ENCODE measurements at places on chromosomes 11 and 22.
A peak's percentile ranks its signal among the peaks of the same experiment; 100 is the strongest.

- peak; percentile 63 for DNase-seq
Measured at GRCh38 chr11:18775492-18776292, 15.9 kb downstream of the PTPN5 start.

DNA sequence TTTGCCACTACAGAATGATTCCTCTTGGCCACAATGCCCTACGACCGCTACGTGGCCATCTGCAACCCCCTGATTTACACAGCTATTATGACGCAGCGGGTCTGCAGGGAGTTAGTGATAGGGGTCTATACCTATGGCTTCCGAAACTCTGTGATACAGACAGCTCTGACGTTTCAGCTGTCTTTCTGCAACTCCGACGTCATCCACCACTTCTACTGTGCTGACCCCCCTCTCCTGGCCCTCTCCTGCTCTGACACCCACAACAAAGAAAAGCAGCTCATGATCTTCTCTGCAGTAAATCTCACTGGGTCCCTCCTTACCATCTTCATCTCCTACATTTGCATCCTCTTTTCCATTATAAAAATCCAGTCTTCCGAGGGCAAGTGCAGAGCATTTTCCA is 52.3 kb upstream of the OR5P2 start:
- no peak for DNase-seq

GRCh38 chr11:22566293-22566692 is 59.3 kb downstream of the FANCF start:
- DNase-seq = no peak

- peak; percentile 45 for DNase-seq
Measured at GRCh38 chr22:32354360-32355351, 3.0 kb upstream of the RFPL3 start.

DNA sequence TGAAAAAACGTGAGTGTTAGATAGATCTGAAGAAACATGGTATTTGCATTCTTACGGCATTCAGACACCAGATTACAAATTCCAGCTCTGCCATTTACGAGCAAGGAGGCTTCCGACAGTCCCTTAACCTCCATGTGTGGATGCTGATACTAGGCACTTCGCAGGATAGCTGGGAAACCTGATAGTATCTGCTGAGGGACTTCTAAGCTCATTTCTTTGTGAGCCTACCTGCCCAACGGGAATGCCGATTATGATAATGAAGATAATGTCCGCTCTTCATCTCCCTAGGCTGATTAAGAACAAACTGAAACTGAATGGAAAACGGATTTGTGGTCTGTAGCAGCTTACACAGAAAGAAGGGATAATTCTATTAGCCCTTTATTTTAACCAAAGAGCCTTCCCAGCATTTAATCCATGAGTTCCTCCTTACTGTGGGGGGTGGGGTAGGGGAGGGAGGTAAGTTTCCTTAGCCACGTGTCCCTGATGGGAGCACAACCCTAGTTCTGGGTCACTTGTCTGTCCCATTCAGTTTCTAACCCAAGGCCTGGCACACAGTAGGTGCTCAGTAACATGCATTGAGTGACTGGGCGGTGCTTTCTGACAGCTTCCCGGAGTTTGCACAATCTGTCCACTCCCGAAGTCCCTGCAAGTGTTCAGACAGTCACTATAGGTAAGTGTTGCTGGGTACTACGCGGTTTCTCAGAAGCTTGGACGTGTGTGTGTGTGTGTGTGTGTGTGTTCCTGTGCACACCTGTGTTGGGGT is 39.2 kb downstream of the CD6 start:
- DNase-seq = no peak

DNA sequence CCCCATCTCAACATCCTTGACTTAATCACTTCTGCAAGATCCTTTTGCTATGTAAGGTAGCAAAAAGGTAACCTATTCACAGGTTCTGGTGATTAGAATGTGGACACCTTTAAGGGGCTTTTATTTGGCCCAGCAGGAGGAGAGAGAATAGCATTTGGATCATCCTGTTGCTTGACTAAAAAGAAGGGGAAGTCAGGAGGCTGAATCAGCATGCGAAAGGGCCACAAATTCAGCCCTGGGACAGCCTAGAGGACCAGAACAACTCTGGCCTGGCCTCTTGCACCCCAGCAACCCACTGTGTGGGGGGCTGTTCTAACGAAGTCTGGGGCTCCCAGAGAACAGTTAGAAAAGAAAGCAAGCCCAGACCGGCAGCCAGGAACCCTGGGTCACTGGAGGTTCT is 3.2 kb upstream of the HMOX1 start:
- no peak for DNase-seq
